Activated gamma-delta T cell treated with Interleukin-2 at 50 U/mL for 16 hours (primary cell): ENCODE measurements at places on chromosomes 1 and 21.

GRCh38 chr1:13759072-13759471 lies 59.1 kb downstream of the PRDM2 start:
- DNase-seq = no peak

DNA sequence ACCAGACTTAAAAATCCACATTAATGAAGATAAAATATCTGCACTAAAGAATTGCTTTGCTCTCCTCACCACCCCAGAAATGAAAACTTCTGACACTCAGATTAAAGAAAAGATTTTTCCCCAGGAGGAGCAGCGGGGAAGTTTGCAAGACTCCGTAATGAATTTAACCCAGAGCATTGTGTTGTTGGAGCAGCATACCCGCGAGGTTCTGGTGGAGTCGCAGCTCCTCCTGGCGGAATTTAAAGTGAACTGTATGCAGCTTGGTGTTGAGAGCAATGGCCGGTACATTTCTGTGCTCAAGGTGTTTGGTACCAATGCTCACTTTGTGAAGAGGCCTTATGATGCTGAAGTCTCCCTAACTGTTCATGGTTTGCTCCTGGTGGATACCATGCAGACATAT lies 46.4 kb downstream of the VPS13D start:
- DNase-seq = peak; percentile 4

DNA sequence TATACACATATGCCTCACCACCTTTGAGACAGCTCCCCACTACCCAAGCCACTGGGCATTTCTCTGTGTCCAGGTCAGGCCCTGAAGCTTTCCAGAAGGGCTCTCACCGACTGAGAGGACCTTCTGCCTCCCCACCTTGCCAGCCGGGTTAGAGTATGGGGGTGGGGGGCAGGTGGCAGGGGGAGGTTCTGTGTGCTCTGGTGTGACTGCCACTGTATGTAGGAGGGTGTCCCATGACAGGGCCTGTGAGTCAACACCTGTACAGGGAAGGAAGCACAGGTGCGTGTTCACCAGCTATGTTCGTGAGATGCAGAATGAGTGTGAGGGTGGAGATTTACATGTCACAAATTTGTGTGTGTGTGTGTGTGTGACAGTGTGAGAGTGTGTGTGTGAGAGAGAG lies 7.0 kb downstream of the AHDC1 start:
- no peak for DNase-seq

DNA sequence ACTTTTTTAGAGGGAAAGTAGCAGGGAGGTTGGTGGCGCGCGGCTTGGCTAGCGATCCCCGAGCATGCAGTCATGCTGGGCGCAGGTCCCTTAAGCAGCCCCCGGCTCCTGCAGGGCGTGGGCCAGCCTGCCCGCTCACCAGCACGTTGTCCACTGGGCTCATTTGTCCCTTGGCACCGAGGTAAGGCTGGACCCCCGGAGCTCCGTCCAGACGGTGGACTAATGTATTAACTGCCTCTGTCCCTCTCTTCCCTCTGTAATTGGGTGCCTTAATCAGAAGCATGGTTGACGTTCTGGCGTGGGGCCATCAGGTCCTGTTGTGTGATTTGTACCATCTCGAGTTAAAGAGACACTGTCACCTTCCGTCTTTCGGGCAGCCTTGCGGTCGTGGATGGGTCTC lies 17.7 kb downstream of the TMEM201 start:
- DNase-seq = no peak

GRCh38 chr1:160376525-160377131 lies 9.8 kb downstream of the NHLH1 start:
- DNase-seq = peak; percentile 22

DNA sequence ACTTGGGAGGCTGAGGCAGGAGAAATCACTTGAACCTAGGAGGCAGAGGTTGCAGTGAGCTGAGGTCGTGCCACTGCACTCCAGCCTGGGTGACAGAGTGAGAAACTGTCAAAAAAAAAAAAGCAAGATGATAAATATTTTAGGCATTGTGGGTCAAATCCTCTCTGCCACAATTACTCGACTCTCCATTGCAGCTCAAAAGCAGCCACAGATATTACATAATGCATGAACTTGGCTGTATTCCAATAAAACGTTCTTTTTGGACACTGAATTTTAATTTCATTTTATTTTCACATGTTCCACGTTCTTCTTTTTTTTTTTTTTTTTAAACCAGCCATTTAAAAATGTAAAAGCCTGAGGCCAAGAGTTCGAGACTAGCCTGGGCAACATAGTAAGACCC lies 69.4 kb downstream of the TCP10L start:
- DNase-seq = no peak

DNA sequence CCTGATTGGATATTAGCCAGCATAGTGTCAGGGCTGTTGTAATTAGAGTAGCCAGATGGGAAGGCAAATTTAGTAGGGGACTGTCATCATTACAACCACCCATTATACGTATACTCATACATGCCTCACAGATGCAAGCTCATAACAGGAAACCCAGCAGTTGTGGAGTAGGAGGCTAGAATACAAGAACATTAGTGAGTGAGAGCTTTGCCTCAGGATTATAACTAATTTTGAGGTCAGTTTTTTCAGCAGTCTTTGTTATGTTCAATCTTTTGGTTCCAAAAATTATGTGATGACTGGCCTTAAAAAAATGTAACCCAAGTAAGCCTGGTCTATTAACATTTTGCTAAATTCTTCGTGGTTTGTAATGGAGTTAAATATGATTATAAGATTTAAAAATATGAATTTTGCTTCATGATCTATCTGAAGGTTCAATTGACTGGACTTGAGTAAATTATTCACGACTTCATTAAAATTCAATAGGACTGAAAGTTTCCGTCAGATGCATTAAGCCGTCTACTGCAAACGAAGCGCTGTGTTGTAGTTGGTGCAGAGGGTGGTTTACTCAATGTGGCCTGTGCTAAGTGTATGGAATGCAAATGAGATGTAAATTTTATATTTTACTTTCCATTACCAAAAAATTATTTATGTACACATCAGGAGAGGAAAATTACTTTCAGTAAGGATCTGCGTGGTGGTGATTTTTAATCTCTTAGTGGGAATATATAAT lies 48.8 kb downstream of the KCNK1 start:
- no peak for DNase-seq

GRCh38 chr1:2290595-2291510 lies 62.7 kb downstream of the SKI start:
- peak; percentile 75 for DNase-seq

DNA sequence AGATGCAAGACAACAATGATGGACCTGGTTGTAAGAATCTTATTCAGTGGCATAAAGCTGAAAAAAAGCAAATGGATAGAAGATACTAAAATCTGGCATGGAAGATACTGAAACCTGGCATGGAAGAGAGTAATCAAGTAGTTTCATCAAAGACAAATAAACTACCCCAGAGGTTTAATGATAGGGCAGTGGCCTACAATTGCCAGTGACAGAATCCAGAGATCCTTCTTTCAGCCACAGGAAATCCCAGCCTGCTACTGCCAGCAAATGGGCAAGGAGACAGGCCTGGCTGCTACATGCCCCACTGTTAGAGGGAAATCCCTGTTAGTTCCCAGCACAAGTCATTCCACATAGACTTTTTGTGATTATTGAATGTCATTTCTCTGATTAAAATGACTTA lies 409.4 kb downstream of the VAV3 start:
- DNase-seq = no peak

GRCh38 chr1:23097316-23097715 lies 71.3 kb downstream of the LUZP1 start:
- DNase-seq = no peak
